ENCODE measurements at places on chromosomes 5 and 9.

GRCh38 chr5:173310218-173310769, 17.9 kb downstream of the STC2 start:
- DNase-seq: no peak

GRCh38 chr5:123700624-123701287, 188.8 kb downstream of the CSNK1G3 start:
- no peak for DNase-seq

GRCh38 chr5:84885485-84886258, 501.0 kb upstream of the EDIL3 start:
- no peak for DNase-seq

GRCh38 chr5:54807421-54807820, 178.0 kb downstream of the ESM1 start:
- DNase-seq: no peak

DNA sequence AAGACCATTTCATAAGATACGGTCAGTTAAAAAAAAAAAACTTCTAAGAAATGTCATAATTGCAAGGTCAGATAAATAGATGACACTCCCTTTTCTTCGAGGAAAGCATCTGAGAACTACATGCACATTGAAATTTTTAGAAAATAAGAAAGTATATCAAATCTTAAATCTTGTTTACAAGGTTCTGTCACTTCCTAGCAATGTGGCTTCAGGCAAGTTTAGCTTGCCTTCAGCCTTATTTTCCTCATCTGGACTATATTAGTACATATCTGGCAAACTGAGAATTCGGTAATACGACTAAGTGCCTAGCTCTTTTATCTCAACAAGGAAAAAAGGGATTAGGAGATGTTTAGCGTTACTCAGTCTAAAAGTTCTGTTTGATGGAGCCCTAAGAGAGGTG, 32.5 kb upstream of the OR2K2 start:
- DNase-seq: no peak

- DNase-seq: no peak
These were observed 53.9 kb downstream of the TRIO start for GRCh38 chr5:14197056-14197455.

DNA sequence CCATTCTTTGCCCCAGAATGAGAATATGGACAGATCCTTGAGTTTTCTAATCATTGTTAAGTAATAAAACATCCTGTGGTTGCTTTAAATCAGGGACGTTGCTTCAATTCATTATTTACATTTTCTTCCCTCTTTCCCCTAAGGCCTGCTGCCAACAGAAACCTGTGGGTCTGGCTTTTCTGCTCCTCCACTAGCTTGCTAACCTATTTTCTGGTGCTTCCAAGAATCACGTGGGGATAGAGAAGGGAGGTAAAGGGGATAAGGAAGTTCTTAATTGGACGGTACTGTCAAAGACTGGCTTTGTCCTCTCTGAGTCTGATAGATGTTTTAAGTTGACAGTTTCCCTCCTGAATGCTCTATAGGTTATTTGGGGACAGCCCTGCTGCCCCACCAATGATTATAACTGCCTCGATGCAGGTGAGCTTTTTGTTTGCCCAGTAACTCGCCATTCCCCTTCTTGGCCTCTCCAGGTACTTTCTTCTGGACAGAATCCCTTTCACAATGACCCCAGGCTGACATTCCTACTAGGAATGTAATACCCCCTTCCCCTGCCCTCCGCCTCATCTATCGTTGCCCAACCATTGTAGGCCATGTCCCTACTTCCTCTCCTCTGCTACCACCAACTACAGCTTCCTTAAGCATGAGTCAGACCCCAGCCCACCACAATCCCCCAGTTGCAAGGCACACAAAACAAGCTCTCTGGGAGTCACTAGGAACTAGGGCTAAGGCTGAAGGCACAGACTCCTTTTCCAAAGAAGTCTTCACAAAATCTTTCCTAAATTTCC, 19.9 kb upstream of the CPEB4 start:
- no peak for DNase-seq

DNA sequence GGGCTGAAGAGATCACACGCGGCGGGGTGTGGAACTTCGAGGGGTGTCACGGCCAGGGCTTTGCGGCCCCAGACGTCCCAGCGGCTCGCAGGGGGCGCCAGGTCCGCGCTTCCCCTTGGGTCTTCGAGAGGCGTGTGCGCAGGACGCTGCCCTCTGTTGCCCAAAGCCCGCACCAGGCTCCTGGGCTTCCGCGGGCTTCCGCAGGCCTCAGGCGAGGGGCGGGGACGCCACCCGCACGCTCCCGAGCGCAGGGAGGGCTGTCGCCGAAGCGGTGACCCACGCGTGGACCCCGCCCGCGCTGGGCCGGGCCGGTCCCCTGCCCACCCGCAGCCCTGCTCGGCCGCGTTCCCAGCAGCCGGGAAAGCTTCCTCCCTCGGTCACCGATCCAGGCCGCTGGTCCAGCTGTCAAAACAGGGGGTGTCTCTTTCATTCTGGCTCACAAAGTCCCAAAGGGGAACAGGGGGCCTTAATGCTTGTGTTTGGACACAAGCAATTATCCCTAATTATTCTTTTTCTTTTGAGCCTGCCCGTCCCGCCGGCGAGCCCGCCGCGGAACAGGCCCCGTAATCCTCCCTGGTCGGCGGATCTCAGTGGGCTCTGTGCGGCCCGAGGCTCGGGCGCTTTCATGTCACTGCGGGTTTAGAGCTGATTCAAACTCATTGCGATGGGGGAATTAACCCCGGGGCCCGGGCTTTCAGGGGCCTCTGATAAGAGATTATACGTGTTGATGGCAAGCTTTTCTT, 60.6 kb downstream of the TMEM174 start:
- no peak for DNase-seq

DNA sequence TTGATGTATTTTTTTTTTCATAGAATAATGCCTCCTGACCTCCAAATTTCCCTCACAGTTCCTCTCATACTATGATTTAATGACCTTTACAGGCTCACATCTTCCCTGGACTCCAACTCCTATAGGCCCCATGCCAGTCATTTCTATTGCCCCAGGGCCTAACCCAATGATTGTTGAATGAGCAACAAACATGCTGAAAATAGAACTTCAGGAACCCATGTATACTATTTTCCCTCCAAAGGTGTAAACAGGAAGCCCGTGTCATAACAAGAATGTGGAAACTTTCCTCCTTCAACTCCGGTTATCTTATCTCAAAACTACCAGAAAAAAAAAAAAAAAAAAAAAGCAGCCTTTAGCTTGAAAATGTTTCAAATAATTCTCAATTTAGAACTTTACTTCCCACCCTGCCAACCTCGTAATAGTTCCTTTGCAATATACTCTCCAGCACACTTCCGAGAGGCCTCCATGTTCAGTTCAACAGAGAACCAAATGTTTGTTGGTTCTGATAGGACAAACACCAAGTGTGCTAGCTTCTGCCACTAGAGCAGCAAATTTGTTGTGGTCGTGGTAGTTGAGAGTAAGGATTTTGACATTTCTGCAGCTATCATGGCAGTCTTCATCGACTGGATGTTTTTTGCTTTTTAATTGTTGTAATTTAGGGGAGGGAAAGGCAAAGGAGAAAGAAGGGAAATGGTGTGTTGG, 25.8 kb downstream of the TRPM6 start:
- no peak for DNase-seq

- no peak for DNase-seq
These were observed 393.6 kb upstream of the IZUMO3 start for GRCh38 chr9:24939109-24939850.

- no peak for DNase-seq
These were observed at the start of gene GPSM1 for GRCh38 chr9:136327304-136327974. TSS of gene GPSM1 (plus strand) at chr9:136327539. CDS start at chr9:136327696, 157 bp downstream.

GRCh38 chr5:170532935-170533334, 29.1 kb downstream of the KCNIP1 start:
- DNase-seq: no peak

DNA sequence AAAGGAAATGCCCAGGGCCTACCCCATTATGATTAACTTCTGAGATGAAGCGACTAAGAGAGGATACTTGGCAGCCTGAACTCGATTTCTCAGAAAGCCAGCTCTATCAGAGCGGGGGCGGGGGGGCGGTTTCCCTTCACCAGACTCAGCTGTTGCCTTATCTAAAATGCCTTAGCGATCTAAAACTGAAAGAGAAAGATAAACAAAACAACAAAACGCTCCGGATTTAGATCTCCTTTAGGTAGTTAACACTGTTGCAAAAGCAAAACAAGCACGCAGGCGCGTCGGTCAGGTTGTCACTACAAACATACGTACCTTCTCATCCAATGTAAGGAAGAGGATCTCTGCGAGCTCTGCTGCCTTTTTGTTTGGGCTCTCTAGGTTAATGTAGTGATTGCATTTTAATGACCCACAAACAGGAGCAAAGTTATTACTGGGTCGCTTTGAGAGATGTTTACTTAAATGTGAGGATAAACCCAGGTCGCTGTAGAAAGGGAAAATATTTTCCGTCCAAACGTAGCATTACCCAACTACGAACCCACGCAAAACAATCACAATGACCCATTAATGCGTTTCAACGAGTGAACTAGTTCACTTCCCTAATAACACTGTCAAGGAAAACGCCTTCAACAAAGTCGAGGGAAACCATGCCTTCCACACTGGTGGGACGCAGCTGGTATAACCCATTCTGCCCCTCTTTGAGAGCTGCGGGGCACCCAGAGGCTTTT, 982 bp downstream of the EPB41L4A start:
- peak; percentile 11 for DNase-seq

GRCh38 chr9:21833090-21833801, 30.8 kb downstream of the MTAP start:
- DNase-seq: no peak
